ENCODE measurements at places on chromosomes 2 and 18.

DNA sequence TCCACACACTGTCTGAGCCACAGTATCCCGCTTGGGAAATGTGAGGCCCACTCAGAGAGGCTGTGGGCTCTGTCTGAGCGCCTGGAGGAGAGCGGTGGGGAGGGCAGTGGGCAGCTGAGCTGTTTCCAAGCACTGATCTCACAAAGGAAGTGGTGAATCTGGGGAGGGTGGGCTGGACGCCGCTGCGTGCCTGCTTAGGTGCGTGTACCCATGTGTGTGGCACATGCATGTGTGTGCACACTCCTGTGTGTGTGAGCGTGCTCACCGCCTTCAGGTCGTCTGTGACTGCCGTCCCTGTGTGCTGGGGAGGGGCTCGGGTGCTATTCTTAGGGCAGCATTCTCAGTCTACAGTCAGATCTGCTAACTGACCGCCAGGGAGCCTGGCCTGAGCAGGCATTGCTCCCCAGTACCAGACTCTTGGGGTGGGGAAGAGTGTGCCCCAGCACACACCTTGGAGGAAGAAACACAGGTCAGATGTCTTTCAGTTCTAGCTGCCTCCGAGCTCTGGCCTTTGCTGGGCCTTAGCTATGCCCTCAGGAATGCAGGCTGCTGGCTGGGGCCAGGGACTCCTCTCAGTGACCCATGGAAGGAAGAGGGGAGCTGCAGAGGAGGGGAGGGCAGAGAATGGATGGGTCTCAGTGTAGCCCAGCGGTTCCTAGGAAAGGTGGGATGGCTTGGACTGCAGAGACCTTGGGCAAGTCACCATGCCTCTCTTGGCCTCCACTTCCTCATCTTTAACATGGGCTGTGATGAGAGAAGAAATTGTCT lies 31.4 kb downstream of the KCNIP3 start:
- no peak for DNase-seq

- no peak for DNase-seq
These were observed 48.2 kb upstream of the FOXI3 start for GRCh38 chr2:88500691-88501090.

GRCh38 chr2:129901754-129902415 lies 77.6 kb upstream of the RAB6C start:
- DNase-seq, result no peak

- no peak for DNase-seq
These were observed 198.4 kb downstream of the CMPK2 start for GRCh38 chr2:6667326-6667725.

DNA sequence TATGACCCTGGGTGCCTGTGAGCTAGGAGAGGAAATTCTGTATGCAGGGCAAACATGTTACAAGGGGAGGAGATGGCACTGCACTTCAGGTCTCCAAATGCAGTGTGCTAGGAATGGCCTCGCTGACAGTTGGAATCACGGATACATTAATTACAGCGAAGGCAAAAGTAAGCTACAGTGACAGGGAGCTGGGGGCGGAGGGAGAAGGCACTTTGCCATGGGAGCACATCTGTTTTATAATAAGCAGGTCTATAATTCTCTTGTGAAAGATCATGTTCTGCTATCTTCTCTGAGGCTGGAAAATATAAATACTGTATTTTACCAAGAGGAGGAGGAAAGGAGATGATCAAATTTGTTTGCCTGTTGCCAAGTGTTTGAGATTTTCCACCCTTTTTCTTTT lies 56.3 kb upstream of the FZD5 start:
- no peak for DNase-seq

DNA sequence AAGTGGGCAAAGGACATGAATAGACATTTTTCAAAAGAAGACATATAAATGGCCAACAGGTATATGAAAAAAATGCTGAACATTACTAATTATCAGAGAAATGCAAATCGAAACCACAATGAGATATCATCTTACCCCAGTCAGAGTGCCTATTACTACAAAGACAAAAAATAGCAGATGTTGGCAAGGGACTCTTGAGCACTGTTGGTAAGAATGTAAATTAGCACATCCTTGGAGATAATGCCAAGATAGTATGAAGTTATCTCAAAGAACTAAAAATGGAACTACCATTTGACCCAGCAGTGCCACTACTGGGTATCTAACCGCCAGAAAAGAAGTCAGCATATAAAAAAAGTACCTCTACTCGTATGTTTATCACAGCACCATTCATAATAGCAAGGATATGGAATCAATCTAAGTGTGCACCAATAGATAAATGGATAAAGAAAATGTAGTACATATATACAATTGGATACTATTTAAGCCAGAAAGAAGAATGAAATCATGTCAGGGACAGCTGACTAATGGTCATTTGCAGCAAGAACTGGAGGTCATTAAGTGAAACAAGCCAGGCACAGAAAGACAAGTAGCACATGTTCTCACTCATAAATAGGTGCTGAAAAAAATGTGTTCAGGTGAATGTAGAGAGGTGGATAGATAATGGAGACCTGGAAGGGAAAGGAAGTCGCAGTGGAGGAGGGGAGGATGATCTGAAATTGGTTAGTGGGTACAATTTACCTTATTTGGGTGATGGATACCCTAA lies 141.7 kb upstream of the B3GNT2 start:
- no peak for DNase-seq

GRCh38 chr18:77851802-77852201 lies 602.2 kb downstream of the GALR1 start:
- no peak for DNase-seq

GRCh38 chr2:112880696-112881095 lies 30.3 kb upstream of the IL37 start:
- no peak for DNase-seq

- DNase-seq, result no peak
These were observed 75.8 kb upstream of the SEC11C start for GRCh38 chr18:59063912-59064311.

- no peak for DNase-seq
These were observed 144.3 kb upstream of the TFPI start for GRCh38 chr2:187698374-187699110.

DNA sequence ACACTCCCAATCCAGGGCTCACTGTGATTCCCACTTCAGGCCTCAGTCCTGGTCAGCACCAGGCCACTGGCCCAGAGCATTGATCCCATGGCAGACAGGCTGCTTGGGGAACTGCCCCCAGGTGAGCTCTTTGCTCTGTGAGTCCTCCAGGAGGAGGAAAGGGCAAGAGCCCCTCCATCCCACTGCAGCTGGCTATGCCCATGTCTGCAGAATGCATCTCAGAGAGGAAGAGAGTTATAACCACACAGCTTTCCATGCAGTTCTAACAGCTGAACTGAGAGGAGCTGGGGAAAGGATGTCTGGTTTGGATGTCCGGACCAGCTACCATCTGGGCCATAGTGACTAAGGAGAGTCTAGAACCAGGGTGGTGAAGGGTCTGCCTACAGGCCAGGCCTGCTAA lies 230.3 kb downstream of the DYSF start:
- no peak for DNase-seq

- no peak for DNase-seq
These were observed 87.3 kb upstream of the CCDC141 start for GRCh38 chr2:179137200-179137759.
